Stimulated activated CD8-positive, alpha-beta memory T cell treated with anti-CD3 and anti-CD28 coated beads, Interleukin-7, amount 100 ng/mL, for 1 hour (primary cell): ENCODE measurements at places on chromosomes 13 and 19.

- DNase-seq: no peak
Observed at GRCh38 chr19:47512183-47512947, 2.5 kb downstream of the NAPA start.

DNA sequence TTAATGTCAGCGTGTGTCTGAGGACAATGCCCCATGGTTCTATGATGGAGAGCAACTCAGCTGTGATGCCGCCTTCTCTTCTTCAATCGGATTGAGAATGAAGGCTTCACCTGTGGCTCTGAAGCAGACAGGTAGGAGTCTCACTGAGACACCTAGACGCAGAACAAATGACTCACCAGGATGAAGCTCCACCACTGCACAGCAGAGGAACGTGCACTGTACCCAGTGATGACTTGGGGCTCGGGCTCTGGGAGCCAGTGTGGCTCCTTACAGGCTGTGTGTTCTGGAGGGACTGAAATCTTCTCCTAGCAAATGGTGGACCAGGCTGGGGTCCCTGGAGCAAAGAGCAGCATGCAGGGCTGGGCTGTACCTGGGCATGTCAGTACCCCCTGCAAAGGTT is 44.0 kb downstream of the CCDC70 start:
- no peak for DNase-seq

- DNase-seq: no peak
Observed at GRCh38 chr19:8481201-8481600, 21.2 kb downstream of the PRAM1 start.

GRCh38 chr19:11420429-11421370 is 1.6 kb upstream of the RGL3 start:
- DNase-seq: no peak

- no peak for DNase-seq
Observed at GRCh38 chr19:16625163-16625958, 2.6 kb downstream of the MED26 start.

GRCh38 chr19:39347332-39348164 is 5.3 kb downstream of the SAMD4B start:
- no peak for DNase-seq
